Stimulated activated CD8-positive, alpha-beta memory T cell treated with anti-CD3 and anti-CD28 coated beads, Interleukin-7, amount 100 ng/mL, for 4 hours (primary cell): ENCODE measurements at places on chromosomes 12 and 14.

- no peak for DNase-seq
These were observed 110.9 kb upstream of the MYF6 start for GRCh38 chr12:80596509-80596908.

DNA sequence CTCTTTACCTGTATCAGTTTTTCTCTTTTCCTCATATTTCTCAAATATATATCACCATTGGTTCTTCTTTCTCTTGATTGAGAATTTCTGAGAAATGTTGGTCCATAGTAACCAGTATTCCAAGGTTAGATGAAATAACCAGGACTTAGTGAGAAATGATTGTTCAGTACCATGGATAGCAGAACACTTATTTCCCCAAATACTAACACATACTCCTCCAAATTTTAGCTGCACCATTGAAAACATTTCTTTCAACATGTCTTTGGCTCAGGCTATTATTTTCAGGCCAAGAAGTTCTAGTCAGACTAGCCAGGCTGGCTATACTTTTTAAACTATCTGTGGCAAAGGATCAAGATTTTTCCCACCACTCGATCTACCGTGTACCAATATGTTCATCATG, 113.3 kb downstream of the PTPRO start:
- no peak for DNase-seq

GRCh38 chr12:53219956-53220693, 11.9 kb downstream of the RARG start:
- peak; percentile 61 for DNase-seq

DNA sequence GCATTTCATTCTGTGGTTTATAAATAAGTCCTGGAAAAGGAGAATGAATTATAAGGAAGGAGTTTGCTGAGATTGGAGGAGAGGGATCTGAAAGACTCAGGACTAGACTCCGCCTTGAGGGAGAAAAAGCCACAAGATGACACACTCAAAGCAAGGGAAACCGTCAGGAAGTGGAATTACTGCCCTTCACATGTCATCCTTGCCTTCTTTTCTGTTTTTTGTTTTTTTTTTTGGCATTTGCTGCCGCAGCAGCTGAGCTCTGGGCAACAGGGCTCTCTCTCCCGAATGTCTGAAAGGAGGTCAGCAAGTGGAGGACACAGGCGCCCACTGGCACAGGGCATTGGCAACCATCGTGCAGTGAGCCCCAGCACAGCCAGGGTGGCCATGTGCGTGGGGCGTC, 344.9 kb downstream of the DPF3 start:
- no peak for DNase-seq

GRCh38 chr14:29392287-29392686, 535.4 kb downstream of the PRKD1 start:
- no peak for DNase-seq

DNA sequence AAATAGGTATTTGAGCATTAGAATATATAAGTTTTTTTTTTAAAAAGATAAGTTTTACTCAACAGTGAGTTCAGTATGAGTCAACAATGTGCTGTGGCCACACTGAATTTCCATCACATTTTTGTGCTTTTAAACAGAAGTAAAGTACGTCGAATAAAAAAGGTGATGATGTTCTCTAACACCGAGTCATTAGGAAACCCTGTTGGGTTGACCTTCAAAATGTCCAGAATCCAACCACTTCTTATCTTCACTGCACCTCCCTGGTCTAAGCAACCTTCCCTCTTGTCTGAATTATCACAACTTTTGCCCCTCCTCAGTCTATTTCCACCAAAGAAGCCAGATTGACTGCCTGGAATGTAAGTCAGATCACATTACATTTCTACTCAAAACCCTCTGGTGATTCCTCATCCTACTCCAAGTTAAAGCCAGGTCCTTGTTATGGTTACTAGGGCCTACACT, 43.0 kb upstream of the SYCP3 start:
- DNase-seq, result no peak

GRCh38 chr14:29868000-29868399, 59.6 kb downstream of the PRKD1 start:
- no peak for DNase-seq

DNA sequence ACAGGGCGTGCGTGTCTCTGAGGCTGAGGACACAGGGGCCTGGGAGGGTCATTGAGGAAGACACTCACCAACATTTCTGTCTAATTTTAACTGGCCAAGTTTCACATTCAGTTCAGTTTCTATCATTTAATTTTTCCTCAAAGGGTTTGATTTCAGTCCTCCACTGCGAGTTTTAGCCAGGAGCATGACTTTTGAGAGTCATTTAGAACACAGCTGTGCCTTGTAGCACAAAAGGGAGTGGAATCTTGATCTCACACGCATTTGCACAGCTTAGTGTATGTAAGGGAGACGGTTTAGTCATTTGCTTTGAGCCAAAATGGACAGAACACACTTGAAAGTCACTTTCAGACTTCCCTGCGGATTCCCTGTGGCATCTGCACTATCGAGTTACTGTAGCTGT, 1090.8 kb downstream of the BCL11B start:
- DNase-seq, result no peak

DNA sequence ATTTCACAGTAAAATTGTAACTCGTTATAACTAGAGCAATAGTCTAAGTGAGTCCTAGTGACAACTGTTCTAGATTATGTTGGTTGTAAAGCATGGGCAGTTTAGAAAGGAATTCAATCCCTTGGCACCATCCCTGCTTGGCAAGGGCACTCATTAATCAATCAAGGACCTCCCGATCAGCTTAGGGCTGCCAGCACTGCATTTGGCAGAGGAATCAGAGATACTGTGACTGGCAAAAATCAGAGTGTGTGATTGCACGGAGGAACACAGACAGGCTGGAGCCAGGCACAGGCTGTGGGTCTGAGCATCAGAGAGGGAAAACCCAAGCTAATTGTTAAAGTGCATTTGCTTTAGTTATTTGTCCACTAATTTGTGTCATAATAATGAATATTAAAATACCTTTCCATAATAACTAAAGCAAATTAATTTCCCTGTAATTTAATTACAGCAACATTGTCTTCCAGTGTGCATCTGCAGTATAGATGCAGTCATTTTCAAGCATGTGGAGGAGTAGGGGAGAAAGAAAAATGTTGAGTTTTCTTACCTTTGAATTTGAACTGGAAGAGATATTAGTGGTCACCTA, 3.2 kb upstream of the EGLN3 start:
- DNase-seq, result no peak
